ENCODE measurements at places on chromosomes 16 and 17.

DNA sequence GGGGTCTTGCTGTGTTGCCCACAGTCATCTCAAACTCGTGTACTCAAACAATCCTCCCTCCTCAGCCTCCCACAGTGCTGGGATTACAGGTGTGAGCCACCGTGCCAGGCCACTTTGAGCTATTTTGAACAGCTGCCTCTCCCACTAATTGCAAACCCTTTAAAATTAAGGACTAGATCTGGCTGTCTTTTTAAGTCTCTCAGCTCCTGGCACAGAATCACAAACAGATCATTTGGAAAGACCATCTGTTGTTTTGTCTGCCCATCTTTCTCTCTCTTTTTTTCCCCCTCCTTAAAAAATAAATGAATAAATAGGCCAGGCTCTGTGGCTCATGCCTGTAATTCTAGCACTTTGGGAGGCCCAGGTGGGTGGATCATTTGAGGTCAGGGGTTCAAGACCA is 10.9 kb upstream of the STAT3 start:
- H3K4me3 ChIP-seq: no peak overlapping the region
- no peak overlapping the region for H3K27ac ChIP-seq
- no peaks in the 10 kb centered on the region for H3K27me3 ChIP-seq
- no peaks in the 10 kb centered on the region for H3K36me3 ChIP-seq
- H3K4me1 ChIP-seq: no peaks in the 10 kb centered on the region

- no peak overlapping the region for H3K27ac ChIP-seq
- H3K4me1 ChIP-seq: no peaks in the 10 kb centered on the region
- H3K27me3 ChIP-seq: no peaks in the 10 kb centered on the region
- DNase-seq: no peak
Measured at GRCh38 chr17:69342896-69343644, 16.1 kb upstream of the ABCA5 start.

GRCh38 chr17:17200311-17200710 is 5.8 kb downstream of the PLD6 start:
- no peak for DNase-seq
- H3K27ac ChIP-seq: no peak overlapping the region
- H3K4me1 ChIP-seq: peaks cover 13% of the 10 kb centered on the region
- H3K4me3 ChIP-seq: no peak overlapping the region
- H3K36me3 ChIP-seq: no peaks in the 10 kb centered on the region
- H3K27me3 ChIP-seq: no peaks in the 10 kb centered on the region

- H3K36me3 ChIP-seq: no peaks in the 10 kb centered on the region
- DNase-seq: peak; percentile 68
- H3K4me1 ChIP-seq: peaks cover 12% of the 10 kb centered on the region
- H3K4me3 ChIP-seq: peak within 1 kb of the TSS; percentile 54
Measured at GRCh38 chr17:82333279-82334171, at the start of gene SECTM1. SECTM1 (minus strand) TSS chr17:82333766; CDS start chr17:82327240, 6,526 bp downstream.

GRCh38 chr16:19850131-19850817 is 34.4 kb downstream of the GPRC5B start:
- no peak for DNase-seq
- no peak overlapping the region for H3K4me3 ChIP-seq
- H3K4me1 ChIP-seq: no peaks in the 10 kb centered on the region
- H3K27me3 ChIP-seq: no peaks in the 10 kb centered on the region
- no peak overlapping the region for H3K27ac ChIP-seq

Measured in uterus (tissue), 4 donors.